HCT116 (cell line): ENCODE measurements at places on chromosomes 16 and 17. TPM values are rescaled to one million over a fixed set of nuclear protein-coding genes. Genes with fewer than 3 reads are reported as not detected.
A peak's percentile ranks its signal among the peaks of the same experiment; 100 is the strongest.

DNA sequence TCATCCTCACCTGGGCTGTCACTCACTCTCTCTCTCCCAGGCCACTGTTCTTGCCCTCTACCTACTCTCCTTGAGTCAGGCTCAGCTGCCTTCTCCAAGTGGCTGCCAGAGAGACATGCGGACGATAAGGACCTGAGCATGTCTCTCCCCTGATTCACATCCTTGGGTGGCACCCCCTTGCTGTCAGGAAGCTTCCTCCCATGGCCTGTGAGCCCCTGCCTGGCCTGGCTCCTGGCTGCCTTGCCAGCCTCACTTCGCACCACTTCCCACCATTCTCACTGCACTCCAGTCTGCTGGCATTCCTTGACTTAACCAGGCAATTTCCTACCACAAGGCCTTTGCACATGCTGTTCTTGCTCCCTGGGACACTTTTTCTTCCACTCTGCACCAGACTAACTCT, 2.7 kb upstream of the ALDH3A1 start:
- no peak for DNase-seq
- no peak overlapping the region for H3K4me3 ChIP-seq
- H3K36me3 ChIP-seq = no peaks in the 10 kb centered on the region
- H3K4me1 ChIP-seq = peaks cover 38% of the 10 kb centered on the region

DNA sequence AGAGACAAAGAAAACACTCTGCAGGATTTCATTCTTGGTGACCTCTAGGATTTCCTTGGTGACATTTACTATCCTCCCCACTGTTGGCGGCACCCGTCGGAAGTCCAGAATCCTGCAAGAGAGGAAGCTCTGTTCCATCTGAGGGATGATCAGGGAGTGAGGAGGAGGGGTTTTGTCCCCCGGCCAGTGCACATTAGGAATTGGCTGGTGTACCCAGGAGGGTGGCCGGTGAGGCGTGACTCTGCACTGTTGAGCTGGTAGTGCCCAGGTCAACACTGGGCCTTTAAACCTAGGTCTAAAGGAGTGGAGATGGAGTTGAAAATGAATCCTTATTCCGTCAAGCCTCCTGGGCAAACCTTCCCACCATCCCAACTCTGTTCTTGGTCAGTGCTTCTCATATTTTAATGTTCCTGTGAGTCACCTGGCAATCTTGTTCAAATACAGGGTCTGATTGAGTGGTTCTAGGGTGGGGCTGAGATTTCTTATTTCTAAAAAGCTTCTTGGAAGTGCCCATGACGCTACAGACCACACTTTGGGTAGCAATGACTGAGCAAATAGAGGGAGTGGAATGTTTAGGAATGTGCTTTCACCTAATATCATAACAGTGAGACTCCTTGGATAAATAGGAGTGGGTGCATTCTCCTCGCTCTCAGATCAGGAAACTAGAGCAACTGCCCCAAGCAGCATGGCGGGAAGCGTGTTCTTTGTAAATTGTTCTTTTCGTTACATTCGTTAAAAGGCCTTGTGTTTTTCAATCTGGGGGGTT, 30.7 kb downstream of the PRKAR1A start:
- H3K27me3 ChIP-seq = no peaks in the 10 kb centered on the region
- H3K4me3 ChIP-seq = no peak overlapping the region
- no peaks in the 10 kb centered on the region for H3K4me1 ChIP-seq
- no peak for DNase-seq

- H3K27me3 ChIP-seq = no peaks in the 10 kb centered on the region; the same call in 1 of the 2 replicates
- peak; percentile 63 for DNase-seq
- no peak overlapping the region for H3K27ac ChIP-seq
- peaks cover 3% of the 10 kb centered on the region; the same call in 1 of the 2 replicates for H3K4me1 ChIP-seq
These were observed 7.6 kb downstream of the EPX start for GRCh38 chr17:58200024-58200633.

The SCARF1 gene
- total RNA-seq = 2.2 TPM

The CD300H gene
- total RNA-seq = not detected
